ENCODE measurements at places on chromosomes 1 and 21.

GRCh38 chr1:10430216-10431069, at the start of gene CENPS:
TSS of gene CENPS (plus strand) at chr1:10430433. CDS start at chr1:10430518, 85 bp downstream.
- DNase-seq = peak; percentile 84

DNA sequence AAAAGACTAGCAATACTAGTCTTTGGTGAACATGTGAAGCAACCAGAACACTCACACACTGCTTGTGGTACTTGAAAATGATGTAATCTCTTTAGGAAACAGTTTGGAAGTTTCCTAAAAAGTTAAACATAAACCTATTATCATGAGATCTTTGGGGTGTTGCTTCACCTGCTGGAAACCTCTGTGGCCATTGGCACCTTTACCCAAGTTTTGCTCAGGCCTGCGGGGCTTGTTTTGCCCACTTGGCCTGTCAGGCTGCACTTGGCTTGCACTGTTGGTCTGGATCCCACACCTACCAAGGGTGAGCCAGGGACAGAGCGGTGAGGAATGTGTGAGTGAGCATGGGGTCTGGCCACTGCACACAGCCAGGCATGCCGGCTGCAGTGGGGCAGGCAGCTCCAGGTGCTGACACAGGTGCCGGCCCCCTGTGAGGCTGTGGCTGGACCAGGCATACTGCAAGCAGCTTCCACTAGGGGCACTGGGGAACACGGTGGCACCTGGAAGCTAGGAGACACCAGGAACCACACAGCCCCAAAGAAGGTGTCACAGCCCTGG, 14.4 kb upstream of the FNBP1L start:
- no peak for DNase-seq

GRCh38 chr21:26597981-26598380, 24.9 kb upstream of the CYYR1 start:
- DNase-seq = no peak

- no peak for DNase-seq
Measured at GRCh38 chr1:67788238-67788790, 45.0 kb downstream of the GNG12 start.

- DNase-seq = no peak
Measured at GRCh38 chr1:167438171-167439138, 79.9 kb downstream of the CD247 start.

Data from effector CD8-positive, alpha-beta T cell (primary cell).